Activated CD8-positive, alpha-beta memory T cell treated with anti-CD3 and anti-CD28 coated beads, Interleukin-2, amount 10 ng/mL, durations not matched to agents 7 days and 5 days (primary cell): ENCODE measurements at places on chromosomes 7 and 10. TPM values are rescaled to one million over a fixed set of nuclear protein-coding genes. Genes with fewer than 3 reads are reported as not detected.
A peak's percentile ranks its signal among the peaks of the same experiment; 100 is the strongest.

Gene CALY
- not detected for total RNA-seq

DNA sequence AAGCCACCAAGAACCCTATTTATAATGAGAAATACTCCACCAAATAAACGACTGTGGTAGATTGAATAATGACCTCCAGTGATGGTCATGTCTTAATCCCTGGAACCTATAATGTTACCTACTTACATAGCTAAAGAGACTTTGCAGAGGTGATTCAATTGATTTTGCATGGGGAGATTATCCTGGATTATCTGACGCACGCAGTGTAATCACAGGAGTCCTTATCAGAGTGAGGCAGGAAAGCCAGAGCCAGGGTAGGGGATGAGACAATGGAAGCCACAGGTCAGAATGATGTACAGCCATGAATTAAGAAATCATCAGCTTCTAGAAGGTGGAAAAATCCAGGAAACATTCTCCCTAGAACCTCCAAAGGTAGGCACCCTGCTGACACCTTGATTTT lies 286.4 kb upstream of the SP4 start:
- H3K27ac ChIP-seq: no peak overlapping the region
- no peak for DNase-seq
- H3K4me1 ChIP-seq: no peaks in the 10 kb centered on the region
- H3K4me3 ChIP-seq: no peak overlapping the region

Gene SP4
- total RNA-seq: 55.9 TPM

DNA sequence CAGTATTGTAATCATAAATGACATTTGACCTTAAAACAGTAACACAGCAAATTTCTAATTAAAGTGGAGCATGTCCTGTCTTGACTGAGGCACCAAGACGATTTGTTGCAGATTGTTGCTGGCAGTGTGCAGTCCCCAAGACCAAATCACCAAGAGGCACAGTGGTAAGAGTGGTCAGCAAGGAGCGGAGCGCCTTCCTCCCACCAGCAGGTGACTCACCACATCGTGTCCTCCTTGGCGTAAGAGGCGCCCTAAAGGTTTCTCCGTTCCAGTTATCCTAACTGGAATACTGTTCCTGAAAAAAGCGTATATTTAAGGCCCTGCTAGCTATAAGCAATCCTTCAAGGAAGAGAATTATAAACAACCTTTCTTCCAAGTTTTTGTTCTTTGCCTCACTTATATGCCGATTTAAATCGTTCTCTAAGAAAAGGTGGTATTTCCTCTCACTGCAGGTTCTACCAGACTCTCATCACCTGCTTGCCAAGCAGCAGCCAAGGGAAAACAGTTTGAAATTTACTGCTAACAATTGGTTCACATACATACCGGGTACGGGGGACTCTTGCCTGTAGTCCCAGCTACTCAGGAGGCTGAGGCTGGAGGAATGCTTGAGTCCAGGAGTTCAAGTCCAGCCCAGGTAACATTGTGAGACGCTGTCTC lies 10.7 kb upstream of the REPIN1 start:
- peak overlapping the region; percentile 81 for H3K27ac ChIP-seq
- H3K36me3 ChIP-seq: peaks cover 6% of the 10 kb centered on the region
- peaks cover 43% of the 10 kb centered on the region for H3K4me1 ChIP-seq
- peaks cover 2% of the 10 kb centered on the region for H3K27me3 ChIP-seq

Gene ARPC1A
- 53.2 TPM for total RNA-seq

Gene MBL2
- not detected for total RNA-seq

DNA sequence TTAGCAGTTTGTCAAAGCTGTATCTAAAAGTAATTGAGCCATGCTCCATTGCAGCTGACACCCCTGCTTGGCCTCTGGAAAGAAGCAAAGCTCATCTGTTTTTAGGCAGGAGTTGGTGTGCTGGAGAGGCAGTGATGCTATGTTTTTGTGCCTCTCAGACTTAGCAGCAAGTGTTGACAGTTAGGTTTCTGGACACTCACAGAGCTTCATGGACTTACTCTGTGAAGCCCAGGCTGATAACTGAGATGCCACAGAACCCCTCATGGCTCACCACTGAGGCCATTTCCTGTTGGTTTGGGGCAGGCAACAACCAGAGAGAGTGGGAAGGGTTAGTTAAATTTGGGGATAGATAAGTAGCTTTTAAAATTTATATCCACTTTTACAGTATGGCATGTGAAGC lies 59.8 kb downstream of the BTAF1 start:
- H3K27ac ChIP-seq: peak overlapping the region; percentile 20
- peaks cover 68% of the 10 kb centered on the region for H3K36me3 ChIP-seq

- no peak overlapping the region for H3K4me3 ChIP-seq
- peaks cover 5% of the 10 kb centered on the region for H3K27me3 ChIP-seq
- no peak overlapping the region for H3K27ac ChIP-seq
- no peaks in the 10 kb centered on the region for H3K4me1 ChIP-seq
Measured at GRCh38 chr7:140509789-140510188, 30.5 kb upstream of the MKRN1 start.

- no peak for DNase-seq
- H3K27ac ChIP-seq: no peak overlapping the region
- peaks cover 48% of the 10 kb centered on the region for H3K36me3 ChIP-seq
- no peak overlapping the region for H3K4me3 ChIP-seq
- H3K4me1 ChIP-seq: peaks cover 32% of the 10 kb centered on the region
- H3K27me3 ChIP-seq: no peaks in the 10 kb centered on the region
Measured at GRCh38 chr10:101812606-101813005, 5.6 kb downstream of the OGA start.

Gene UMAD1
- total RNA-seq: 14.2 TPM

DNA sequence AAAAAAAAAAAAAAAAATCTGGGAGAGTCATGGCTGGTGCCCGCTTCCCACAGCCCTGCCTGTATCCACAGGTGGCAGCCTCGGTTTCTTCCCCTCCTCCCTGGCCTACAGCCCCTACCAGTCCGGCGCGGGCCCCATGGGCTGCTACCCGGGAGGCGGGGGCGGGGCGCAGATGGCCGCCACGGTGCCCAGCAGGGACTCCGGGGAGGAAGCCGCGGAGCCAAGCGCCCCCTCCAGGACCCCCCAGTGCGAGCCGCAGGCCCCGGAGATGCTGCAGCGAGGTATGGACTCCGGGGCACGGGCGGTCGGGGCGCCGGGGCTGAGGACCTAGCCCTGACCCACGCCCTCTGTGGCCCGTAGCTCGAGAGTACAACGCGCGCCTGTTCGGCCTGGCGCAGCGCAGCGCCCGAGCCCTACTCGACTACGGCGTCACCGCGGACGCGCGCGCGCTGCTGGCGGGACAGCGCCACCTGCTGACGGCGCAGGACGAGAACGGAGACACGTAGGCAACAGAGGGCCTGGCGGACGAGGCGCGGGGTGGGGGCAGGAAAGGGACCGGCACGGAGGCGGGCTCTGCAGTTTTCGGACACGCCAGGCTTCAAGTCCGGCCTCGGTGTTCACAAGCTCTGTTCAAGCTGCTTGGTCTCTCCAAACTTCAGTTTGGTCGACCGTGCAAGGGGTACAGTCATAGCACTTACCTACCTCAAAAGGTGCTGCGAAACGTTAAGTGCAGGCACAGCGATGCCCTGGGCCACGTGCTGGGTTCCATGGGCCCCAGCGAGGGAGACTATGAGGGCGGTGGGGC lies 3.9 kb downstream of the NFKB2 start:
- H3K27me3 ChIP-seq: no peaks in the 10 kb centered on the region
- peak; percentile 92 for DNase-seq
- peak overlapping the region; percentile 52 for H3K4me3 ChIP-seq

DNA sequence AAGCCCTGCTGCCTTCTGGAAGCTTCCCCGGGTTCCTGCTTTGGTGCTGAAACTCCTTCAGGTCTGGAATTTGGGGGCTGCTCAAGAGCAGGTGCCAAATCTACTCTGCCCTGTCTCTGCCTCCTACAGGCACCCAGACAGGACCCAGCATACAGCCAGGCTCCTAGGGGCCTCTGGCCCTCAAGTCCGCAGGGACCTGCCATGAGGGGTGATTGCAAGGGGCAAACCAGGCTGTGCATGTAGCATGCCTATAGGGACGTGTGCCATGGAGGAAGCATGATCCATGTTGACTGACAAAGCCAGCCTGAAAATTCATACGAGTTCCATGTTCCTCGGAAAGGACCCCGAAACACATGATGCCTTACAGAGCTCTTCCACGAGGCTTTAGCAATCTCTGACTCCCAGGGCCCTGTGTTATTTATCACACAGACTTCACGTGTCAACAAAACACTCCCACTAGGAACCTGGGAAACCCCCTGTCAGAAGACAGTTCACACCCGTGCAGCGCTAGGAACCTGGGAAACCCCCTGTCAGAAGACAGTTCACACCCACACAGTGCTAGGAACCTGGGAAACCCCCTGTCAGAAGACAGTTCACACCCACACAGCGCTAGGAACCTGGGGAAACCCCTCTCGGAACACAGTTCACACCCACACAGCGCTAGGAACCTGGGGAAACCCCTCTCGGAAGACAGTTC lies 75.3 kb upstream of the DNAAF5 start:
- no peak for DNase-seq
- H3K27me3 ChIP-seq: no peaks in the 10 kb centered on the region
- H3K4me1 ChIP-seq: no peaks in the 10 kb centered on the region
- no peak overlapping the region for H3K4me3 ChIP-seq

DNA sequence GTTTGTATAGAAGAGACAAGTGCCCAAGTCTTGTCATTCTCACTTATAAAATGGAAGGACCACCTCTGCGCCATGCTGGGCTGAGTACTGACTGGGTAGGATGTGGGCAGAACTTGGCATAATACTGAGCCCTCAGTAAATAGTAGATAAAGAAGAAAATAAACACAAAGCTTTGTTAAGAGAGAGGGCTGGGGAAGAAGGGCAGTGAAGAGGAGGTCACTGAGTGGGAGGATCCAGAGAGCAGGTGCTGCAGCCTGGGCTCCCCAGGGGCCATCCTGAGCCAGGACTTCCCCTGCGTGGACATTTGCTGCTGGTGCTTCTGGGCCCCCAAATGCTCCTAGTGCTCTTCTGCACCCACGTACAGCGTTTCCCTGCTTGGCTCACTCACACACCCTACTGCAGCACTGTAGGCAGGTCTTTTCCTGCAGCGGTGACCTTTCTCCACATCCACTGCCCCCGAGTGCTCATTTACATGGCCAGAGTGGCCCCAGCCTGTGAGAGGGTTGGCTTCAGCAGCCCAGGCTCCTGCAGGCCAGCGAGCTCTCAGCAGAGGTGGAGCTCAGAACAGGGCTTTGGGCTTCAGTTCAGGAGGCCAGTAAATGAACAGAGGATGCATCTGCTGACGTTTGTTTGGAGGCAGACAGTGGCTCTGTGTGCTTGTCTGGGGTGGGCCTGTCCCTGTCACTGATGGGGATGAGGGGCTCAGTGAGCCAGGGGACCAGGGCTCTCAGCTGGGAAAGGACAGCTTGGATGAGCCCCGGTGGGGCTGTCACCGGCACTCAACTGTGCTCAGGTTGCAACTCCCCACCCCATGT lies 164.6 kb downstream of the ADARB2 start:
- H3K36me3 ChIP-seq: no peaks in the 10 kb centered on the region
- H3K27me3 ChIP-seq: no peaks in the 10 kb centered on the region
- DNase-seq: no peak

Gene UCMA
- not detected for total RNA-seq

Gene RBP3
- not detected for total RNA-seq

DNA sequence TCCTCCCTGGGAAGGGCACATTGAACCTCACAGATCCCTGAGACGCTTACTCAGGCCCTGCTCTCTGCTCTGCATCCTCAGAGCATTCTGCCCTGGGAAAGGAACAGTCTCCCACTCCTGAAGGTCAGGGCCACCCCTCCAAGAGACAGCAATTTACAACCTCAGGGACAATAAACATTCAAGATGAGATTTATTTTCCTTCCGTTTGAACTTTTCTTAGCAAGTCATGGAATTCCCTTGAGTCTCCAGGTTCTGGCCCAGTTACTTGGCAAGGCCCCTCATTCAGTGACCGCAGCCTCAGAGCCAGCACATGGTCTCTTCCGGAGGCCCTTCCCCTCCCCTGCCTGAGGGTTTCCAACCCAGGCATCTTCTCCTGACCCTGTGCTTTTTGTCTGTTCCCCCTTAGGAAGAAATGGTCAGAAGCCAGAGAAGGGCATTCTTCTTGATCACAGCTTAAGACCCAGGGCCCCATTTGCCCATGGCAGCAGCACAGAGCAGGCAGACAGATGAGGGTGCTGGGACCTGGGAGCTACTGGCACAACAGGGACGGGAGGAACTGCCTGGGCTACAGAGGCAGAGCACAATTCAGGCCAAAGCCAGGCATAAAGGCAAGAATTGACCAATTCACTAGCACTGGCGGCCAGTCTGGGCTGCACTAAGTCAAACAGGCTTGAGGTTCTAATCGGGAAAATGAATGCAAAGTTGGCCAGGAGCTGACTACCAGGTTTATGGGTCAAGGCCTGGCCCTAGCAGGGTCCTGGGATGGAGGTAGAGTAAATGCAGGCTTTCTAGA lies 56.7 kb downstream of the VSTM4 start:
- no peak overlapping the region for H3K4me3 ChIP-seq
- DNase-seq: no peak
- H3K27ac ChIP-seq: no peak overlapping the region
- H3K4me1 ChIP-seq: no peaks in the 10 kb centered on the region
- H3K36me3 ChIP-seq: peaks cover 2% of the 10 kb centered on the region
- peaks cover 34% of the 10 kb centered on the region for H3K27me3 ChIP-seq

Gene IFIT2
- total RNA-seq: 34.4 TPM

DNA sequence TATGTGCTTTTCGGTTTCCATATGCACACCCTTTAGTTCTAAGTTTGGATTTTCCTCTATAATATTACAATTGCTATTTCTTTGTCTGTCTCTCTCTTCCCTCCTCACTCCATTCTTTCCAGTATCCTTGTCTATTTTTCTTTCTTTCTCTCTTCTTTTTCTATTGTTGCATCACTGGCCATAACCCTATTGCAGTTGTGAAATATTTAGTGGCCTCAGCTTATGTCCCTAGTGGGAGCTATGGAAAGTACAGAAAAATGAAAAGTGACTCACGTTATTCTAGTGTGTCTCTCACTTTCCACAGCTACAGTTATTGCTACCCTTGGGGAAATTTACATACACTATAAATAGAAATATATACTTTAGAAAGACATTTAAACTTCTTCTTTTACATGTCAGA lies 59.1 kb downstream of the CNTNAP2 start:
- no peaks in the 10 kb centered on the region for H3K27me3 ChIP-seq
- no peak for DNase-seq
- no peak overlapping the region for H3K4me3 ChIP-seq
- no peaks in the 10 kb centered on the region for H3K36me3 ChIP-seq
- no peak overlapping the region for H3K27ac ChIP-seq

Gene VAX1
- total RNA-seq: not detected

- H3K36me3 ChIP-seq: no peaks in the 10 kb centered on the region
- no peaks in the 10 kb centered on the region for H3K4me1 ChIP-seq
- H3K4me3 ChIP-seq: no peak overlapping the region
- H3K27ac ChIP-seq: no peak overlapping the region
Measured at GRCh38 chr7:47349401-47349800, 232.5 kb downstream of the TNS3 start.

Gene IDI2
- not detected for total RNA-seq

Gene TUBAL3
- total RNA-seq: not detected

- no peaks in the 10 kb centered on the region for H3K36me3 ChIP-seq
- no peak for DNase-seq
- H3K27me3 ChIP-seq: peaks cover 14% of the 10 kb centered on the region
- H3K4me3 ChIP-seq: no peak overlapping the region
- H3K27ac ChIP-seq: no peak overlapping the region
Measured at GRCh38 chr7:90262438-90262837, 17.5 kb downstream of the CFAP69 start.
